ENCODE measurements at places on chromosomes 11 and 22. TPM values are rescaled to one million over a fixed set of nuclear protein-coding genes. Genes with fewer than 3 reads are reported as not detected.

SLCO2B1 gene
- total RNA-seq = 195 TPM

C11orf21 gene
- total RNA-seq = 17.3 TPM

SYT9 gene
- not detected for total RNA-seq

RHOG gene
- 148 TPM for total RNA-seq

SPINDOC gene
- total RNA-seq = 10.0 TPM

MYBPC3 gene
- 1.5 TPM for total RNA-seq

DNA sequence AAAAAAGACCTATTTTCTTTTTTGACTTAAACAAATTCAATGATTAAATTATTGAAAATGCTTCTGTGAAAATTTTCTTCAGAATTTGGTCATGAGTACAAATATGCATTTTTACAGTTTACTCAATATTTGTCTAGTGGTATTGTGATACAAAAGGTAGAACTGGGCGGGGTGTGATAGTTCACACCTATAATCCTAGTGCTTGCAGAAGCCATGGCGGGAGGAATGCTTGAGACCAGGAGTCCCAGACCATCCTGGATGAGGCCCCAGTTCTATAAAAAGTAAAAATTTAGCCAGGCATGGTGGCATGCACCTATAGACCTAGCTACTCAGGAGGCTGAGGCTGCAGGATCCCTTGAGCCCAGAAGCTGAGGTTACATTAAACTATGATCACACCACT lies 90.6 kb downstream of the ARHGAP42 start:
- DNase-seq = no peak

- no peak for DNase-seq
These were observed 1.2 kb upstream of the TRIM3 start for GRCh38 chr11:6474806-6475500.

- DNase-seq = peak; percentile 95
These were observed 8.2 kb upstream of the PARVG start for GRCh38 chr22:44172370-44173108.

- no peak for DNase-seq
These were observed 134.3 kb downstream of the ELP4 start for GRCh38 chr11:31643857-31644256.

GRCh38 chr11:61384271-61385242 lies 7.8 kb upstream of the TMEM216 start:
- no peak for DNase-seq

DNA sequence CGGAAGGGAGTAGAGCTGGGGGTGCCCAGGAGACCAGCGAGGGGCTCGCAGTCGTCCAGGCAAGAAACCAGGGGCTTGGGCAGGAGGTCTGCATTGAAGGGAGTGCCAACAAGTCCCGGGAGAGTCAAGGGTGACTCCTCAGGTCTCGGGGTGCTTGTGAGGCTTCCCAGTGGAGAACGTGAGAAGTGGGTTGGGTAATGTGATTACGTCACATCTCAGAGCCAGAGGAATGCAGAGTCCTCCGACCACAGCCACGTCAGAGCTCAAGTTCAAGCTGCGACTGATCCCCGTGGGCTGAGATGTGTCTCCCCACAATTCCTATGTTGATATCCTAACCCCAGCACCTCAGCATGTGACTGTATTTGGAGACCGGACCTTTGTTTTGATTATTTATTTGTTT lies 89.7 kb upstream of the SHANK2 start:
- DNase-seq = peak; percentile 31

GRCh38 chr11:117620659-117621058 lies 176.4 kb downstream of the DSCAML1 start:
- no peak for DNase-seq

- peak; percentile 56 for DNase-seq
These were observed 11.7 kb downstream of the MIAT start for GRCh38 chr22:26669060-26669481.

DNA sequence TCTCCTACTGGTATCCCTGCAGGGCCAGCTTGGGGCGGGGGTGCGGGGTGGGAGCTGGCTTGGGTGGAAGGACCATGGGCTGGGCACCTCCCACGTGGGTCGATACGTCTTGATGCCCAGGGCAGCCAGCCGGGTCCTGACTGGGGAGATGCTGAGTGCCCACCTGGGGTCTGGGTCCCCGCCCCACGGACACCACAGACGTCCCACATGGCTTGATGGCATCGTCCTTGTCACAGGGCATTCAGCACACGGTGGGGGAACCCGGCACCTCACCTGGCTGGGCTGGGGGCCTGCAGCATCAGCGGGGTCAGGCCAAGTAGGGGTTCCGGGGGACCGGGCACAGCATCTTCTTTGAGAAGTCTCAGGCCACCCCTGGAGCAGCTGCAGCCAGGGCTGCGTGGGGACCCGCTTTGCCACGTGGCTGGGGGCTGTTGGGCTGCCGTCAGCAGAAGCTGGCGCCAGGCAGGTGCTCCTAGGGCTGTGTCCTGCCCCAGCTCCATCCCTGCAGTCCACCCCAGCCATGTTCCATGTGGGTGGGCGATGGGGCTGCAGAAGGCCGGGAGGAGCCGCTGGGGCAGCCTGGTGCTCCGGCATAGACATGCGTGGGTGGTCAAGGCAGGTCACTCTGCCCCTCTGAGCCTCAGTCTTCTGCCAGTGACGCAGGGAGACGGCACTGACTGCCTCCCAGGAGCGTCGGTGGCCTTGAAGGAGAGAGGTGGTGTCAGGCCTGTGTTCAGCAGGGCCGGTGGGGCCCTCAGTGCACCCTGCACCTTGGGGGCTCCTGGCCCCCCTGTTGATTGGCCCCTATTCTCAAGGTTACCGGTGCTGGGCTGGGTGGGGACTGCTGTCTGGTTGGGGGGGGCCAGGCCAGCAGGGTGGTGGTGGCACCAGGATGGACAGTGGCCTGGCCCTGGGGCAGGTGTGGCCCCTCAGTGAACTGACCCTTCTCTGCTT lies 8.4 kb downstream of the SELENOO start:
- peak; percentile 76 for DNase-seq

DNA sequence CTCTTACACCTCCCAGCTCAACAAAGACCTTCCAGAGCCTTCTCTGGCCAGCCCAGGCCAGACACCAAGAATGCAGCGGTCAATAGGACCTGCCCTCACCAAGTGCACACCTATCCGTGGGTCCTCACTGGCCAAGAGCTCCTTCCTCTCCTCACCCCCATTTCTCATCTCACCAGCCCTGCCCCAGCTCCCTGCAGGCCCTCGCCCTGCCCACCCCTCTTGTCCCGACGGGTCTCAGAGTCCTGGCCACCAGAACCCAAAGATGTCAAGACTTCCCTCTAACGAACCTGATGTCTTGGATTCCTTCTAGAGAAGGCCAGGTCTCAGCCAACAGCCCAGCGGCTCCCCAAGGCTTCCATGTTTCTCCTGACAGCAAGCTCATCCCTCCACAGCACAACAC lies 43.6 kb downstream of the IGF2 start:
- no peak for DNase-seq

DNA sequence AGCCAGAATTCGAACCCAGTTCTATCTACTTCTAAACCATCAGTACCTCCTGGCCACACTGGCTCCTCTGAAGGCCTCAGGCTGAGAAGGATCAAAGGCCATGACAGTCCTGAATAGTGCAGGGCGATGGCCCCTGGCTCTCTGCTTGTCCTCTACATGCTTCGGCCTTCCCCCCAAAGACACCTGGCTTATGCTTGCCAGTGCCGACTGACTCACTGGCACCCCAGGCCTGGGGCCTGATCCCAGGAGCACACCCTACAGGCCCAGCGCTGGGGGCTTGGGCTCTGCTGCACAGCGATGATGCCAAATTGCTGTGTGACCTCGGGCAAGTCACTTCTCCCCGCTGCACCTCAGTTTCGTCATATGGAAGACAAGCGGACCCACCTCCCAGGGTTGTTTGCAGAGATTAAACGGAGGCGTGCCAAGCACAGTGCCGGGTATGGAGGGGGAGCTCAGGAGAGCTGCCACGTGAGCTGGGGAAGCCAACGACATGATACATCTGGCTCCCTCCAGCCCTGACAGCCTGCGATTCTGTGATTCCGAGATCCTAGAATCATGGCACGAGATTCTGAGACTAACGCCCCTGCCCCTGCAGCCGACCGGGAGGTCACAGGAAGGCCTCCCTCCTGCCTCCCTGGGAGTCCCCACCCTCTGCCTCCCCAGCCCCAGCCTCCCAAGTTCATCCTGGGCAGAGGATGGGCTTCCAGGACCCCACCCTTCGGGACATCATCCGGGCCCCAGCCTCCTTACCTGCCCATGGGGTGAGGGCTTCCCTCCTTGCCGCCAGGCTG lies 1.0 kb downstream of the SSTR3 start:
- peak; percentile 67 for DNase-seq

GRCh38 chr22:22418957-22419356 lies 89.6 kb downstream of the ZNF280B start:
- DNase-seq = no peak

- no peak for DNase-seq
These were observed 126.9 kb upstream of the NCAM1 start for GRCh38 chr11:112834277-112834755.

DNA sequence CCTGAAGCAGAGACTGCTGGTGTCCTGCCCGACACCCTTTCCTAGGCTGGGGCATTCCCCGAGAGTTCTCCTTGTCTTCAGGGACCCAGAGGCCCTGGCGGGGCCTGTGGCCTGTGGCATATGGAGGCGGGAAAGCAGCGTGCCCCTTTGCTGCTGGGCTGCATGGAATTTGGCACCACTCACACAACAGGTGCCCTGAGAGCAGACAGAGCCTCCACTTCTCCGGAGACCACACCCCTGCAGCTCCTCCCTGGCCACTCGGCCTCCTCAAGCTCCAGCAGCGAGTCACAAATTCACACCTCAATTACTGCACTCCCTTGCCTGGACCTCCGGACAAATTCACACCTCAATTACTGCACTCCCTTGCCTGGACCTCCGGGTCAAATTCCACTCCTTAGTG lies 1375.2 kb downstream of the TBC1D22A start:
- no peak for DNase-seq

DNA sequence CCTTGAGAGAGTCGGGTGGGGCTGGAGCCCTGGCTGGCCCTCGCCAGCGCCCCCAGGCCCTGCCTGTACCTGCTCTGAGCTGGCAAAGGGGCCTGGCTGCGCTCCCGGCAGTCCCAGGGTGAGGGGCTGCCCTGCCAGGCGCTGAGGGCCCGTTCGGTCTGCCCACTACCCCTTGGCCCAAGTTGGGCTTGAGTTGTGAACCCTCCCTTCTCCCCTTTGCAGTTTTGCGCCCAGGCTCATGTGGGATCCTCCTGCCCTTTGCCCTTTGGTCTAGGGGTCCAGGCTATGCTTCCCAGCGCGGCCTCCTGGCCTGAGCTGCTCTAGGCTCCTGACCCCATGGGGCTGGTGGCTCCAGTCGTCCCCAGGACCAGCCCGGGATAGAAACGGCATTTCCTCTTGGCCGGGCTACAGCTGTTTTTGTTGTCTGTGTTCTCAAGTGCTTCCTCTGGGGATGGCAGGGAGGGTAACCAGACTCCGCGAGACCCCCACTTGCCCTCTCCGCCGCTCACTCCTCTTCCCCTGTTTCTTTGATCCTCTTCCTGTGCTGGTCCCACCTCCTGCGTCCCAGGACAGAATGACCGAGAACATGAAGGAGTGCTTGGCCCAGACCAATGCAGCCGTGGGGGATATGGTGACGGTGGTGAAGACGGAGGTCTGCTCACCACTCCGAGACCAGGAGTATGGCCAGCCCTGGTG lies 34.9 kb downstream of the PRDM11 start:
- DNase-seq = no peak

DNA sequence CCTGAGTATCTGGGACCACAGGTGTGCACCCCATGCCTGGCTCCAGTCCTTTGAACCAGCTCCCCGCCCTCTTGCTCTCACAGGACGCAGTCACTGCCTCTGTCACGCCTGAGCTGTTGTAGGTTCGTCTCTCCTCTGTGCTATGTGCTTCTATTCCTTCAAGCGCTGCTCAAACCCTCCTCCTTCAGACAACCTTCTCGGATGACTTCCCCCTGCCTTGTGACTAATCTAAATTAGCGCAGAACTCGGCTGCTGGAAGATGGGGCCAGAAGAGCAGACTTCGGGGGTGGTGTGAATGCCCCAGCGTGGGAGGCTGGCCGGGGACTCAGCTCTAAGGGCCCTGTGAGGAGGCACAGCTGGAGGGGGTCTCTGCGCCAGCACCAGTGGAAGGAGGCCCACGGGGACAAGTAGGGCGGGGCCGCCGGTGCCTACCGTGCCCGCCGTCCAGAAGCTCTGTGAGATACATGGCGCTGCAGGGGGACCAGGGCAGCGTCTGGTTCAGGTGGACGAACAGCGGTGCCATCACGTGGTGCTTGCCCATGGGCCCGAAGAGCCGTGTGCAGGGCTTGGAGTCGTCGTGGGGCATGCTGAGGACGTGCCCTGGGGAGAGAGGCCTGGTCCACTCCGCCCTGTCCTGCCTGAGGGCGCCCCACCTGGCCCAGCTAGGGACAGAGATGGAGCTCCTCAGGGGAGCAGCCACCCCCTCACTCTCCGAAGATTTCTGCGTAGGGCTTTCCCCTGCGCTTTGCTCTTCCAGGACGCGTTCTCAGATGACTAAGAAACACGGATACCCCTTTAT lies 12.5 kb downstream of the ADAMTS8 start:
- DNase-seq = no peak

All from spleen (tissue), 13 donors.